Stimulated activated CD8-positive, alpha-beta memory T cell treated with anti-CD3 and anti-CD28 coated beads, Interleukin-12 subunit alpha, Interleukin-12 subunit beta, amount 100 ng/mL, for 4 hours (primary cell): ENCODE measurements at places on chromosomes 5 and 9.
A peak's percentile ranks its signal among the peaks of the same experiment; 100 is the strongest.

DNA sequence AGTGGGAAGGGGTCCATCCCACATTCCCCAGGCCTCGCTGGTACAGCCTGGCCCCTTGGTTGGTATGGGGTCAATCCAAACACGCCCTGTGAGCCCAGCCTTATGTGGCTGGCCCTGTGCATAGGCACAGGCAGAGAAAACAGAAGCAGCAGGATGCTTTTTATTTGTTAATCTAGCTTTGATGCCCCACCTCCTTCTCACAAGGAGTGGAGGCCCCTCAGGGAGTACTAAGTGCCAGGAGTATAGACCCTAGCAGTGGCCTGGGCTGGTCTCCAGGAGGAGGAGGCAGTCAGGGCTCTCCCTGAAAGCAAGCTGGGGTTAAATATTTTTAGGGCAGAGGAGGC lies 14.6 kb upstream of the TCF7 start:
- DNase-seq = no peak

GRCh38 chr5:67199859-67200258 lies 3.3 kb upstream of the CD180 start:
- DNase-seq = no peak

- DNase-seq = no peak
Observed at GRCh38 chr9:6900440-6900883, 142.7 kb downstream of the KDM4C start.

GRCh38 chr5:126988021-126988569 lies 42.3 kb downstream of the MARCHF3 start:
- DNase-seq = no peak

GRCh38 chr5:101455851-101456250 lies 552.8 kb upstream of the ST8SIA4 start:
- DNase-seq = no peak

DNA sequence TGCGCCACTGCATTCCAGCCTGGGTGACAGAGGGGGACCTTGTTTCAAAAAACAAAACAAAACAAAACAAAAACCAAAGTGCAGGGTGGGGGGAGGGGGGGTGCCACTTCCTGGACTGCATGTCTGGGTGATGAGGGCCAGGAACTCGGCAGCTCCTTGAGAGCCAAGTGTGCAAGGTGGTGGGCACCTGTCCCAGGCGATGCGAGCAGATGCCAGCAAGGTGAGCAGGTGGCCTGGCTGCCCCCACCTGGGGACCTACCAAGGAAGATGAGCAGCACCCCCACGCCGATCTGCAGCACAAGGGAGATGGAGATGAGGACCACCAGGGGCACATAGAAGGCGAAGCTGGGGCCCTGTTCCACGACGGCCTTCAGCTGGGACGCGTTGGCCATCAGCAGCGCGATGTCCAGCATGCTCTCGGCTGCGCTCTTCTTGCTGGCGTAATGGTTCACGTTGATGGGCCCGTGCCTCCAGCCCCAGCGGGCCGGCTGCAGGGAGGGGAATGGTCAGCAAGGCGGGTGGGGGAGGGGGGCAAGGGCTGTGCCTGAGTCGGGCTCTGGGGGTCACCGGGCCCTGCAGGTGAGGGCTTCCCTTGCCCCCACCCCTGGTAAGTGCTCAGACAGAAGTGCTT lies 7.8 kb downstream of the NINJ1 start:
- no peak for DNase-seq

DNA sequence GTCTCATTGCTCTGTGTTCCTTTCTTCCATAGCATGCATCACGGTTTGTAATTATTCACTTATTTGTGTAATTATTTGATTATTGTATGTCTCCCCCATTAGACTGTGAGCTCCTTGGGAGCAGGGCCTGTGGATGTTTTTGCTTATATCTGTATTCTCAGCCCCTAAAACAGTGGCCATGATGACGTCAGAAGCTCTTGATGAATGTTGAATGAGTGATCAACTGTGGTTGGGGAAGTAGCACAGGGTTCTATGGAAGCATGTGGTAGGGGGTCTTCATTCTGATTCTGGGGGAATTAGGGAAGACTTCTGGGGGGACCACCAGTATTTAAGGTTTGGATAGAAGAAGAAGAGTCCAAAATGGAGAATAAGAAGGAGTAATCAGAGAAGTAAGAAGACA lies 6.0 kb downstream of the DNAI1 start:
- DNase-seq = no peak

DNA sequence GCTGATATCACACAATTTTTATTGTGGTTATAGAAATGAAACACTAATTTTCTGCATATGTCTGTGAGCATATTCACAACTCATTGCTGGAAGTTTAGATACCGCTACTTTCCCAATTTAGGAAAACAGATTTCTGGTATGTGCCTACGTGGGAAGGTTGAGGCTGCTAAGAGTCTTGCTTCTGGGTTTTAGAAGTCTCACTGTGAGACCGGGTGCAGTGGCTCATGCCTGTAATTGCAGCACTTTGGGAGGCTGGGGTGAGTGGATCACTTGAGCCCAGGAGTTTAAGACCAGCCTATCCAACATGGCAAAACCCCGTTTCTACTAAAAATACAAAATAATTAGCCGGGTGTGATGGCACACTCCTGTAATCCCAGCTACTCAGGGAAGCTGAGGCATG lies 39.6 kb downstream of the UBAP1 start:
- DNase-seq = no peak

DNA sequence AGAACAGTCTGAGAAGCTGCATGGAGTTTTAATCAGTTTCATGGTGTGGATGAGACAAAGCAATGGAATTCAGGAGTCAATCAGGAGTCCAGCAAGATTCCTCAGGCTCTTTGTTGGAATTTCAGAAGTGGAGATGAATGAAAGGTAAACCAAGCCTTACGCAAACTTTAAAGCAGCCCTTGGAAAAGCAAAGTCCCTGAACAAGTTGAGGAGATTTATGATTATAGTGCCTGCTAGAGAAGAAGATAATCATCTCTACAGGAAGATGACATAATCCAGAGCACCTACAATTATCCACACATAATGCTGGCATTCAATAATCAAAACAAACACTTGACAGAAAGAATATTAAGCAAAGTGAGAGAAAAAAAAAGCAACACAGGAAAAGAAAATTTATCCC lies 1380.1 kb upstream of the NUDT12 start:
- no peak for DNase-seq

DNA sequence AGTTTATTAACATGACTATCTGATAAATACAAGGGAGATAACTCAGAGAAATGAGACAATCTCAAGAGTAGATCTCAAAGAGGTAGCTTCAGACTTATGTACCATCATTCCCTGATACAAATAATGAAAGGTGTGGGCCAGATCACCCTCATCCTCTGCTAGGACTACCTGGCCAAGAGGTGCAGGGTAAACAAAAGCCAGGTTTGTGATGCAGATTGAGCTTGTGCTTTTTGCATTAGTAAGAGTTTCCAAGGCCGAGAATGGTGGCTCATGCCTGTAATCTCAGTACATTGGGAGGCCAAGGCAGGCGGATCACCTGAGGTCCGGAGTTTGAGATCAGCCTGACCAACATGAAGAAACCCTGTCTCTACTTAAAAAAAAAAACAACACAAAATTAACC lies 8.9 kb upstream of the SPIN1 start:
- no peak for DNase-seq

DNA sequence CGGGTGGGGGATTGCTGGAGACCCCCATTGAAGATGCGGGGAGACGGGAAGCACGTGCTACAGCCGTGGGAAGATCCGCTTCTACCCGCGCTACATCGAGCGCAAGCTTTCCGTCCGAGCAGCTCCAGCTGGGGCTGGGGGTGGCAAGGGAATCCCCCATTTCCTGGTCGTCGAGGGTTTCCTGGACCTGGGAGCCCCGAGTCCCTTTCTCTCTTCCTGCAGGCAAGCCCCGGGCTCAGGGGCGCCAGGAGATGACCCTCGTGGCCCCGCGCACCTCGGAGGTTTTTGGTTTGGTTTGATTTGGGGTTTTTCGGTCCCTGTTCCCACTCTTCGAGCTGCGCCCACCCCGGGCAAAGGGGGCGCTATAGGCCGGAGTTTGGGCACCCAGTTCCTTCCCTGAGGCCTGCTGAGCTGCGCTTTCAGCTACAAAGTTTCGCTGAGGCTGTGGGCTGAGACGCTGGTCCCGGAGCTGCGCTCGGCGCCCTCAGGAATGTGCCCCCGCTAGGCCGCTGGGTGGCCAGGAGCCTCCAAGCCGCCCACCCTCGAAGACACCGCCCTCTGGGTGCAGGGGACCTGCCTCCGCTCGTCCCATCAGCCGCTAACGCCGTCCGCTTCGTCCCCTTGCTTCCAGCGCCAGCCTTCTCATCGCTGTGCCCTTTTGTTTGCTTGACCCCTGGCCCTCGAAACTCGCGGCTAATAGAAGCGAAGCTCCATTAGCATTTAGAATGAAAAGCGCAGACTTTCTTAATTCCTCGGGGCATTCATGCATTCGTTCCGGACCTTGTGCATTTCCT lies 2.9 kb downstream of the NR4A3 start:
- DNase-seq = peak; percentile 36

DNA sequence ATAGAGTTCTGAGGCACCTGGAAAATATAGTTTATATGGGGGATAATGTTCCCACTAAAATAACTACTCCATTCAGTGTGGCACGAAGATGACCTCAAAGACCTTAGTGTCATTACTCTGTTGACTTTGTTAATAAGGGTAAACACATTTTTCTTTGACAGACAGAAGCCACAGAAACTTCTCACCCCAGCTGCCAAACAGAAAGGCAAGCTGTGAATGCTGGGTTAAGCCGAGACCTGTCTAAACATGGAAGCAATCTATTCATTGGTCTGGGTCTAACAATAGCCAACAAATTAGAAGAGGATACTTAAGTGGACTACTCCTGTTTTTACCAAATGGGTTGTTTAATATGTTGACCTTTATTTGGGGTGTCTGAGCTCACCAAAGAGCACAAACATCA lies 171.4 kb downstream of the TLE1 start:
- no peak for DNase-seq

DNA sequence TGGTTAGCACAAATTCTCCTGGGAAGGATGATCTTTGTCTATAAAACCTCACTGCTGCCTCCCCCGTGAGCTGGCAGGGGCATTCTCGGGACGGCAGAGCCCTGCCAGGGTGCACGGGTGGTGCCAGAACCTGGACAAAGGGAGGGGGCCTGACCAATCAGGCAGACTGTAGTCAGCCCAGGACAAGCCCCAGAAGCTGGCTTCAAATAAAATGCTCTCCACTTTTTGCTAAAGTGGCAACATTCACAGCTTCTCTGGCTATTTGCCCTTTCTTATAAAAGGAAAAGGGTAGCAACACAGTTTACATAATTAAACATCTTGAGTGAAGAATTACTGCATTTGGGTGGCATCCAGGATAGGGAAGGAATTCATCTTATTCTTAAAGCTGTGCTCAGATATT lies 14.4 kb downstream of the IL9 start:
- no peak for DNase-seq

GRCh38 chr9:88092797-88093331 lies 45.4 kb downstream of the SPATA31C2 start:
- DNase-seq = no peak

DNA sequence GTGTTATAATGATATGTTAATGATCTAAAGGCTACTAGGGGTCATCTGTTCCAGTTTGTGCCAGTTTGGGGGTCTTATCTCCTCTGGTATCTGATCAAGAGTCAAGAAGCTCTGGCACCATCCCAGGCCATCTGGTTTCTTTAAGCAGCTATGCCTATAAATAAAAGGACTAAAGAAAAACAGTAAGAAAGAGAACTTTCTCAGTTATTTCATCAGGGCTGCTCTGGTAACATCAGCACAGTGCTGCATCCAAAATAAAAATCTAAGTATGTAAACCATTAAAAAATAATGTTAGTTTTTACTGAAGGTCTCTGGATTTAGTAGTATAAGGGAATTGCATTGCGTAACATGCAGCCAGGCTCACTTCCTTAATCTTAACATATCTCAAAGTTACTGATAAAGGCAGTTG lies 185.0 kb downstream of the NR2F1-AS1 start:
- no peak for DNase-seq

- no peak for DNase-seq
Observed at GRCh38 chr5:6492934-6493333, 44.3 kb downstream of the UBE2QL1 start.

- DNase-seq = no peak
Observed at GRCh38 chr9:12822111-12822510, 47.3 kb downstream of the LURAP1L start.

DNA sequence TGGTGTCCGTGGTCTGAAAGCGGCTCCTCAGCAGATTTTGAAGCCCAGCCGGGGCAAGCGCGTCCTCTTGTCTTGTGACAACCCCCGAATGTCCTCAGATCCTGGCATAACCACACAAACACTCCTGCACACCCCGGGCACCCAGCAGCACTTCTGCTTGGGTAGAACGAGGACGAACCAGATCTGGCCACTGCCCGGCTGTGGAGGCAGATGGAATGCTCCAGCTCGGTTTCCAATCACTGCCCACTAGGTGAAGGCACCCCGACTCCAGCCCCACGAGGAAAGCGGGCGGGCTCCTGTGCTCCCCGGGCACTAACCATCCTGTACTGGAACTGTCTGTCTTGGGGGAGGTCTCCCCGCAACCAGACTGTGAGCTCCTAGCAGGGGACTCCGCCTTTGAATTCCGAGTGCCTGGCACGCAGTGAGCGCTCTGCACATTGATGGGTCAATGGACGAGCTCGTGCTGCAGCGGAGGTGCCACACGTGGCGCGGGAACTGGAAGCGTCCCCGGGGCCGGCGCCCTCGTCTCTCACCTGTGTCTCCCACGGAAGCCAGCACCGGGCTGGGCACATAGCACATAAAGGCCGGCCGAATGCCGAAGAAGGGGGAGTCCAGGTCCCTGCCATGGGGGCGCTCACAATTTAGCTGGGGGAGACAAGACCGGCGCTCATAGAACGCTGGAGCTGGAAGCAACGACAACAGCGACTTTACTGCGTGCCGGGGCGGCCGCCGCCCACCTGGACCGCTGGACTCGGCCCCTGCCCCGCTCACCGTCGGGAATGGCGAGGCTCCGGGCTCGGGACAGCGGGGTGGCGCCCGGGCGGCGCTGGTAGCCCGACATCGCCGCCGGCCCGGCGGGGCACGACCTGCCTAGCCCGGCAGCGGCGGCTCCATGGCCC lies 608 bp downstream of the ENTR1 start:
- DNase-seq = peak; percentile 22

DNA sequence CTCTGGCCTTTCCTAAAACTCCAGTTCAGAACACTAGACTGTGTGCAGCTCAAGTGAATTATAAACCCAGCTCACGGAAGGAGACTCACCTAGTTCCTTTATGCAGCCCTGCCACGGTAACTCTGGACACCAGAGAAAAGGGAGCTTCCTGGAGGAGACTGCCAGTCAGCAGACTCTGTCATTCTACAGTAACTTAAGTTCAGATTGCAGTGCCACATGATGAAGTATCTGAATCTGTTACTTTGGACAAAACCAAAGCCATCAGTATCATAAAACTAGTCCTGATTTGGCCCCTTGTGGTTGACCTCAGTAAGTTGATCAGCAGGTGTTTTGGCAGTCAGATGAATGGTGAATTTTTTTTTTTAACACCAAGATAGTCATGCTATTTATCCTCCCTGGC lies 2.7 kb downstream of the MTRR start:
- DNase-seq = no peak

- DNase-seq = no peak
Observed at GRCh38 chr5:23064710-23065109, 211.6 kb upstream of the CDH12 start.
